ENCODE measurements at places on chromosomes 12 and 14.
A peak's percentile ranks its signal among the peaks of the same experiment; 100 is the strongest.

DNA sequence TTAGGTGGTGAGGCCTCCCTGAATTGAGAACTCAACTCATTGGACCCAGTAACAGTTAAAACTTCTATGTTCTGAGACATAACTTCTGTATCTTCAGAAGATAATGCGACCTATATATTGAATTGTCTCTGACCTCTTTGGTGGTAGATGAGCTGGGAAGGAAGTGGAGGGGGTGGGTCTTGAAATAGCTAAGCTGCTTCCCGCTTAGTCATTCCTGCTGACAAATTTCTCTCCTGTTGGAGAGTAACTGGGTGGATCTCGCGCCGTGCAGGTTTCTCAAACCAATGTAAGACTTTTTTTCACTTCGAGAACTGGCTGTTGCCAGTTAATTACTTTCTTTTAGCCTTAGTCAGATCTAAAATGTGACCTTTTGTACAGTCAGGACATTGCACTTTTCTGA lies 100.8 kb downstream of the PPHLN1 start:
- DNase-seq: no peak

- no peak for DNase-seq
Observed at GRCh38 chr14:103085106-103086091, 1.4 kb downstream of the LBHD2 start.

DNA sequence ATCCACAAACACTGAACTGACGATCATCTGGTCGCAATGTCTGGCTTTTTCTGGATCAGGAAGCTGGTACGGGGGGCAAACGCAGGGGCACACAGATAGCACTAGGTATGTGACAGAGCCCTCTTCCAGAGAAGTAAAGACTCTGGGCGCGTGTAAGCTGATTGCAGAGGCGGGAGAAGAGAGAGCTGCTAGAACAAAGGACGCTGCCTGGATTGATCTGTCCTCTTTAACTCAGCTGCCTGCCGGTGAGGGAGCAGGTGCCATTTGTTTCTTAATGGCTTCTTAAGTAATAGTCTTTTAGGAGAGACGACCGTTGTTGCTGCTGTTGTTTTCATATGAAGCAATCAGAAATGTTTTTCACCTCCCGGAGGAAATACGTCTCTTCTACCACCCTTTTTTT lies 77.3 kb downstream of the GLT1D1 start:
- DNase-seq: no peak

GRCh38 chr12:3262470-3262869 lies 185.3 kb downstream of the TSPAN9 start:
- DNase-seq: no peak

DNA sequence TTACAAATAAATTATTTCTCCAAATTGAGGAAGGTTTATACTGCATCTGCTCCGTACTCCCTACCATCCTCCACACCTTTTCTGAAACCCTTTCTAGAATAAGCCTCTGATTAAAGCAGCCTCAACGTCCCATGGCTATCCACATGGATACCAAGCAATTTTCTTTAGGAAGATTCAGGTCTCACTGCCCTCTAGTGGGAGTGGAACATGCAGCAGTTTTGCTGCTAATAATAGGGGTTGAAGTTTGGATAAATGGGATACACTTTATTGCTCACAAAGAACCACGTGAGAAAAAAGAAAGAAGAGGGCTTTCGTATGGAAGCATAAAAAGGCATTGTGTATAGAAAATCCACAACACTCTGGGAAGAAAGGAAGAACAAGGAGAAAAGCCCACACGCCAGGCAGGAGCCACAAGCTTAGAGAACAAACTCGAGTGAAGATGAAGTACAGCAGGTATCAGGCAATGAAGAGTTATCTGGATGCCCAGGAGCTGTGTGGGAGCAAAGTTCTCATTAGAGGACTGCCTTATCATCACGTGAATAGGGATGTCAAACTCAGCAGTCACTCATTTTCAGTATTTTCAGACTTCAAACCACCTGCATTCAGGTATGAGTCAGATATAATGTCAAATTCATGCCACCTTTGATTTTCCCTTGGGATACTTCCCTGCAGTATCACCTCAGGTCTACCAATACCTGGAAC lies 45.8 kb downstream of the CCER1 start:
- peak; percentile 38 for DNase-seq

GRCh38 chr12:20044846-20045245 lies 323.5 kb upstream of the PDE3A start:
- DNase-seq: no peak

DNA sequence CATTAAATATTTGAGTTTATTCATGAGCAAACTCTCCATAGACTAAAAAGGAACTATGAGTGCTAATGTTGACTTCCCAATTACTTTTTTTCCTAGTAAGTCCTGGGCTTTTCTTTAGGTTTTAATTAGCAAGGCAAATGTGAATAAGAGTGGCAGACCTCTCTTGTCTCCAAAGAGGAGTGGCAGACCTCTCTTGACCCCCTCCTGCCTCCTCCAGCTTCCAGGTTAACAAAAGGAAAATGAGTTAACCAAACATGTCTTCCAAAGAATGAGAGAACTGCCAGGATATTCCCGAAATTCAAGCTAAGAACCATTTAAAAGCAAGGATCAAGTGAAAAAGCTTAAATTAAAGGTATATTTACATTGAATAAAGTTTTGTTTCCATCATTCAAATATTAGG lies 253.2 kb downstream of the MDGA2 start:
- DNase-seq: no peak

DNA sequence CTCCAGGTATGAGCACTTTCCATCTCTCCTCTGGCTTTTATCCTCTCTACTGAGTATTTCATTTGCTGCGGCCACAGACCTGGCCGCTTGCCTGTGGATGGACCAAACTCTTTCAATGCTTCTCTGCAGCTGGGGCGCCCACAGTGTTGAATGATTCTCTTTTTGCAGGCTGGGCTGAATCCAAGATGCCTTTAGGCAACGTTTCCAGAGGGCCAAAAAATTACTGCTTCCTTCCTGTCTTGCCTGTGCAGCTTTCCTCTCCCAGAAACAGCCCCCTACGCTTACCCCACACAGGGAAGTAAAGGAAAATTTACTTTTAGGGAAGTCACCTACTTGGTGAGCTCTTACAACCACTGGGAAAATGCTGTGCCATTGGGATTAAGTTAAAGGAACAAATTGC lies 55.6 kb upstream of the JDP2 start:
- no peak for DNase-seq

- DNase-seq: no peak
Observed at GRCh38 chr14:50363714-50364111, 33.0 kb downstream of the CDKL1 start.

GRCh38 chr12:132262256-132263060 lies 66.9 kb downstream of the GALNT9 start:
- DNase-seq: no peak
